Head of caudate nucleus (tissue), 42 donors: ENCODE measurements at places on chromosomes 16 and 17.

- no peak for DNase-seq
These were observed 4.4 kb upstream of the HASPIN start for GRCh38 chr17:3719265-3719664.

DNA sequence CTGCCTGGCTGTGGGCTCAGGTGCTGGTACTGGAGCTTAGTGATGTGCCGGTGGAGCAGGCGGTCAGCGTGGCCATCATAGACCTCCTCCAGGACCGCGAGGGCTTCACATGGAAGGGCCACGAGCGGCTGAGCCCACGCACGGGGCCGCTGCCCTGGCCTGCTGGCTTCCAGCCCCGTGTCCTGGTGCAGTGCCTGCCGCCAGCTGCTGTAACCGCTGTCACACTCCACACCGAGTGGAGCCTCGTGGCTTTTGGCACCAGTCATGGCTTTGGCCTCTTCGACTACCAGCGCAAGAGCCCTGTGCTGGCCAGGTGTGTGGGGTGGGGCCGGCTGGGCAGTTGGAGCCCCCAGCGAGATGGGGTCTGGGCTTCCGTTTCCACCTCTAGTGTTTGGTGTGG, 12.0 kb downstream of the LLGL1 start:
- no peak for DNase-seq

GRCh38 chr16:57500578-57501111, 14.4 kb upstream of the DOK4 start:
- no peak for DNase-seq

- DNase-seq = no peak
These were observed 31.3 kb upstream of the ARL6IP1 start for GRCh38 chr16:18832613-18833012.

DNA sequence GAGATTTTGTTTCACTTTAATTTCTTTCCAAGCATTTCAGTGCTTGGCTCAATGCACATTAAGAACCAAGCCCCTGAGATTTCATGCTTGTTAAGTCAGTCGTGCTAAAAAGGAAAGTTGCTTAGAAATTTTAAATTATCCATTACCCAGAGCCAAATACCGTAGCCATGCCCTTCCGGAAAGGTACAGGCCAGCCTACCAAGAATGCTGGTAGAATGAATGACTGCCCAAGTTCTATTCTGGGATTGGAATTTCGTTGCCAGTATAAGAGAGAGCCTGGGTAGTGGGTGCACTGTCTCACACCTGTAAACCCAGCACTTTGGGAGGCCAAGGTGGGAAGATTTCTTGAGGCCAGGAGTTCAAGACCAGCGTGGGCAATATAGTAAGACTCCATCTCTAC, 194.0 kb downstream of the KATNIP start:
- DNase-seq = no peak

GRCh38 chr16:27906883-27907282, 156.6 kb downstream of the GSG1L start:
- DNase-seq = no peak

DNA sequence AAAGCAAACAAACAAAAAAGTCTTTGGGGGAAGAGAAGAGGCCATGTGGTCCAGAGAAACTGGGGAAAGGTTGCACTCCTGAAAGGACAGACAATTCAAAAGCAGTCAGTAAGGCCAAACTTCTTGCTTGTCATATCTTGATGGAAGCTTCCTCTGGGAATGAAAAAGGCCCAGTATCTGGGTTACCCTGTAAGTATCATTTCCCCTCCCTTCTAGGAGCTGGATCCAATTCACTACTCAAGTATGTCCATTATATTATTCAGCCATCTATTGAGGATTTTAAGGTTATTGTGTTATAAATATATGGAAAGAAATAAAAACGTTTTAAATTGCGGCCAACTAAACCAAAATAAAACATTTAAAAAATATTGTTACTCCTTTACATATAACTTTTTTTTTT, 26.0 kb upstream of the MON1B start:
- no peak for DNase-seq

DNA sequence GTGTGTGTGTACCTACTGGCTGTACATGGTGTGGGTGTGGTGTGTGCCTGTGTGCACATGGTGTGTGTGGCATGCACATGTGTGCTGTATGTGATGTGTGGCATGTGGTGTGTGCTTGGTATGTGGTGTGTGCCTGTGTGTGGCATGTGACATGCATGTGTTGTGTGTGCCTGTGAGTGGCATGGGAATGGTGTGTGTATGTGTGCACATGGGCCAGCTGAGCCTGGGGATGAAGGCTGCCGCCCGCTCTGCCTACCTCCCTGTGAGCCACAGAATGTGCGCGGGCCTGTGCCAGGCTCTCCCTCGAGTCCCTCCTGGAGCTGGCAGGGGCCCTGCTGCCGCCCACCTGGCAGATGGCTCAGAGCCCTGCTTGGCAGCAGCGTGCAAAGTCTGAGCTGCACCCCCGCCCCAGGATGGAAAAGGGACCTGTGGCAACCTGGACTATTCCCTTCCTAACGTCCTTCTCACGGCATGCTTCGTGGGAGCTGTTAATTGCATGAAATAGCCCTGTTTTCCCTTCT, 9.3 kb downstream of the PRSS27 start:
- no peak for DNase-seq
